ENCODE measurements at places on chromosomes 1 and 21.

GRCh38 chr1:8122160-8122476, 96.0 kb upstream of the ERRFI1 start:
- DNase-seq = no peak

- no peak for DNase-seq
These were observed 512.3 kb upstream of the PLXNA2 start for GRCh38 chr1:208756339-208756981.

DNA sequence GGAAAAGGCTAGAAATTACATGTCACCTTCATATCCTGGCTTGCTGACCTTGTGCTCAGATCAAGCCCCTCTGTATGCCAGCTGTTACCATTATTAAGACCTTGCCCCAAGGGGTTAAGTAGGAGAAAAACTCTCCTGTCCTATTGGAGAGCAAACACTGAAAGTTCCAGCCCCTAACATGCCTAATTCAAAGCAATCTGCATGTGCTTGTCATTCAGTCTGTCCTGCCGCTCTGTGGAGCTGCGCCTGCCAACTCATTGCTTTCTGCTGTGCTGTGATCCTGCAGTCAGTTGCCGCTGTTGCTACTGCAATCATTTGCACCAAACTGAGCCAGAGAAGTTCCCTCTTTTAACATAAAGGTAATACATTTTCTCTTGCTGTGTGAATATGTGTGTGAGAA, 113.4 kb downstream of the DISP1 start:
- DNase-seq = no peak

DNA sequence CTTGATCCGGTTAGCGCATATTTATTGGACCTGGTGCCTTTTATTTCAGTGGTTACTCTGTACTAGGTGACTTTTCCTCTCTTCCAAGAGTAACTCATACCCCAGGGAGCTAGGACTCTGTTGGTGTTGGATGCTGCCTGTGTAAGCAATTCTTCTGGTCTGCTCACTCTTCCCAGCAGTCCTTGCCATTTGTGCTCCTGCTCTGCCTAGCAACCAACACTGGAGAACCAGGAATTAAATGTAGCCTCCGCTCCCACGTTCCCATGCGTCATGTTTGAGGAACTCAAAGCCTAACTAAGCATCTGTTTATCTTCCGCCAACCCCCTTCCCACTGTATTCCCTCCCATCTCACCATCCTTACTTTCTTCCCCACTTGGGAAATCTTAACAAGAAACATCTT, 65.7 kb upstream of the RAVER2 start:
- DNase-seq = no peak

DNA sequence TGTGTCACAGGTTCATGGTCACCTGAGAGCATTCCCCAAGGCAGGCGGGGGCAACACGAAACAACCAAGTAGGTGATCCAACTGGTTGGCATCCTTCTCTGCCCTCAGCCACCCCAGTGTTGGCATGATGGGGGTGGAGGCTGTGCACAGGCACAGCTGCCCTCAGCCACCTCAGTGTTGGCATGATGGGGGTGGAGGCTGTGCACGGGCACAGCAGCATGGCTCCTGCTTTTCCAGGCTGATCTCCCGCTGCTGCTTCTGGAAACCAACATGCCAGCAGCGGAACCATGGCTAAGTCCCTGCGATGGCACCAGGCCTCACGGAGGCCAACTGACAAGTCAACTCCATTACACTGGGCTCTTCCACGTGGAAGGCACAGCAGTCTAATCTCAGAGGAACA, 447.8 kb downstream of the PTPRU start:
- DNase-seq = no peak

GRCh38 chr1:201307760-201308499, 24.6 kb downstream of the PKP1 start:
- no peak for DNase-seq

GRCh38 chr1:46186076-46186475, 9.8 kb upstream of the P3R3URF start:
- DNase-seq = no peak

DNA sequence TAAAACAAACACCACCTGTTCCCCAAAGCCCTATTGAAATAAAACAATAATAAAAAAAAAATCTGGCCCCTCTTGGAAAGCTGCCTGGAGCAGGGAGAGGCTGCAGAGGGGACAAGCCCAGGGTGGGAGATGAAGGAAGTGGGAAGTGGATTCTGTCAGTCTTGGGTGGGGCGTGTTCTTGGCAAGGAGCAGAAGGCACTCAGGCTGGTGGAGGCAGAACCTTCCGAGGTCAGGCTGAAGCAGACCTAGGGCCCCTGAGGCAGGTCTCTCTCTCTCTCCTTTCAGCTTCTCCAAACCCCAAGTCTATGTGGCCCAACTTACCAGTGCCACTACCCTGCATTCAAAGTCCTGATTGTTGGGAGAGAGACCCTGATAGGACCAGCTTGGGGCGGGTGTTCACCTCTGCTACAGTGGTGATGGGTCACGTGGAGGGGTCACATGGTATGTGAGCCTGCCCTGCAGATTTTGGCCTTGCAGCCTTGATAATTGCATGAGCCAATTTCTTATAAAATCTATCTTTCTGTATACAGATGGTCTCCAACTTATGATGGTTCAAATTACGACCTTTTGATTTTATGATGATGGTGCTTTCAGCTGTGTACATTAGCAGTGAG, 145.4 kb upstream of the C1orf174 start:
- DNase-seq = no peak

DNA sequence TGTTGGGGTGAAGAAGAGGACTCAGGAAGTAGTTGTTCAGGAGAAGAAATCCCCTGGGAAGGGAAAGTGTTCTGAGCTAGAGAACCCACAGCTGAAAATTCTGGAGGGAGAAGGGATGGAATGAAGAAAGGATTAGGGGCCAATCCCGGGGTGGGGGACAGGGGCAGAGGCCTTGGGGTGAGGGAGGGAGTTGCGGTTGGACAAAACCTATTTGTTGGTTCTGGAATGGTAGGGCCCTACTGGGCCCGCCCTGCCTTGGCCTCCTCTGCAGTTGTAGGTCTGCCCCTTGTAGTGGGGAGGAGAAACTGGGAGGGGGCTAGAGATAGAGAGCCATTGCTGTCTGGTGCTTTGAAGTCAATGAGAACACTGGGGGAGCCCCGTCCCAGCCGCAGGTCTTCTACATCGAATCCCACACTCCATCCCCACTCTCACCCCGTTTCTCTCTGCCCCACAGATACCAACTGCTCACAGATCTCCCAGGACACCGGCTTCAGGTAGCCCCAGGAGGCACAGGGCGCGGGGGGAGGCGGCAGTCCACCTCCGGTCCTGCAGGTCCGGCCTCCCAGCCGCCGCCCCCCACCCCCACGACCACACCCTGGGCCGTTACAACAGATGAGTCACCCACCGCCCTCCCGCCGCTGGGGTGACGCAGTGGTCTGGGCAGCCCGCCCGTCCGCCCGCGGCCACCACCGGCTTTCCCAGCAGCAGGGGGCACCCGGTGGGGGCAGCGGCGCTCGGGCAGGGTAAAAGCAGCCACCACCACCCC, 1.1 kb downstream of the TAGLN2 start:
- DNase-seq = peak; percentile 37

GRCh38 chr1:180343921-180344769, 114.1 kb downstream of the LHX4 start:
- DNase-seq = no peak

GRCh38 chr1:152870831-152871730, 7.0 kb upstream of the SMCP start:
- DNase-seq = no peak

GRCh38 chr21:41112740-41113692, 54.9 kb upstream of the BACE2 start:
- DNase-seq = no peak

GRCh38 chr1:205310976-205311704, 10.4 kb downstream of the NUAK2 start:
- no peak for DNase-seq

- DNase-seq = no peak
These were observed 462.6 kb upstream of the RUNX1 start for GRCh38 chr21:35511696-35512162.

DNA sequence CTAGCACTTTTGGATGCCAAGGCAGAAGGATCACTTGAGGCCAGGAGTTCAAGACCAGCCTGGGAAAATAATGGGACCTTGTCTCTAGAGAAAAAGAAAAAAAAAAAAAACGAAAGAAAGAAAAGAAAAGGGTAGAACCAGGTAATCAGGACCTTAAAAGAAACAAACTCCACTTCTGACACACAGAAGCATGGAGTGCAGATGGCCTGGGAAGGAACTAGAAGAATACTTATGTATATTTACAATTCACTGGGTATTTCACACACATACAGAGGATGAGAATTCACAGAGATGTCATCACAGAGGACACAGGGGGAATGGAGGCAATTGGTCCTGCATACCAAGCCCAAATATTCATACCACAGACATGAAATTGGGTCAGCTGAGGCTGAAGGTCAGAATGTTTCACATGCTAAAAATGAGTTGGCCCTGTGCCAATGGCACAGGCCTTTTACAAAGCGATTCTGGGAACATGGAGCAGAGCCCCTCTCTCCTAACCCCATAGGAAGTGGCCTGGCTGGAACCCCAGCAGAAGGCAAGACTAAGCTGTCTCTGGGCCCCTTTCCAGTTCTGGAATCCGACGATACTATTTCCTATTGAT, 4.4 kb downstream of the B4GALT3 start:
- no peak for DNase-seq

DNA sequence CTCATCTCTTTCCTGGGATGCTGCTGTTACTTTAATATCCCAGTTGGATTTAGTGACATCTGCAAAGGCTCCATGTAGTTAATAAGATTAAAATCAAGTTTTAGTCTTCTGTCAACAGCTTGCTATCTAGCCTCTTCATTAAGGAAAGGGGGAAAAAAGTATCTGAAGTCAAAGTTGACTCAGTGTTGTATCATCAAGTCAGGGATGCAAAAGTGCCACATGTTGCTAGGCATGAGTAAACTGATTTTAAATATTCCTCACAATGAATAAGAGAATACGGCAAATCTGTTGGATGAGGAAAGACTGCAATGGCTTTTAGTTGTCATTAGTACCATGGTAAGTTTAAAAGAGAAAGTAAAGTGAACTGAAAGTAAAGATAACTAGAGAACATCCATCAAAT, 383.2 kb upstream of the ZRANB2 start:
- no peak for DNase-seq

DNA sequence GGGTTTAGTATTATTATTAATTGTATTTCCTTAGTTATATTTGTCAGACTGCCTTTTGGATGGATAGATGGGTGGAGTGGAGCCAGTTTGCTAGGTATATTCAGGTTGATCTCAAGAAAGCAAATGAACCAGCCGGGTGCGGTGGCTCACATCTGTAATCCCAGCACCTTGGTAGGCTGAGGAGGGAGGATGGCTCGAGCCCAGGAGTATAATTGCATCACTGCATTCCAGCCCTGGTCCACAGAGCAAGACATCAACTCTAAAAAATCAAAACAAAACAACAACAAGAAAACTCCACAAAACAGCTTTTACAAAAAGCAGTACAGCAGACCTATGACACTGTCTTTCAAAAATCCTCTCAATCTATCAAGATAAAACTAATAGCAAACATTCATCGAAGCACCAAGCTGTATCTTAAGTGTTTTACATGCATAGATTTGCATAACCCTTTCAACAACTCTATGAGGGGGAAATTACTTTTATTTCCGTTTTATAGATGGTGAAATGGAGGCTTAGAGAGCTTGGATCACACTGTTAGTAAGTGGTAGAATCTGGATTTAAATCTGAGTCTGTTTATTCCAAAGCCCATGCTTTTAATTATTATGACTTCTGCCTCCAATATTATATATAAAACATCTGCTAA, 25.5 kb downstream of the KMO start:
- no peak for DNase-seq

GRCh38 chr1:237809099-237809498, 81.6 kb downstream of the ZP4 start:
- no peak for DNase-seq

Data from activated T-cell treated with anti-CD3 and anti-CD28 coated beads for 24 hours (primary cell).